SK-N-SH treated with all-trans-retinoic acid at 6 μM for 48 hours (cell line): ENCODE measurements at places on chromosomes 7 and 10.

DNA sequence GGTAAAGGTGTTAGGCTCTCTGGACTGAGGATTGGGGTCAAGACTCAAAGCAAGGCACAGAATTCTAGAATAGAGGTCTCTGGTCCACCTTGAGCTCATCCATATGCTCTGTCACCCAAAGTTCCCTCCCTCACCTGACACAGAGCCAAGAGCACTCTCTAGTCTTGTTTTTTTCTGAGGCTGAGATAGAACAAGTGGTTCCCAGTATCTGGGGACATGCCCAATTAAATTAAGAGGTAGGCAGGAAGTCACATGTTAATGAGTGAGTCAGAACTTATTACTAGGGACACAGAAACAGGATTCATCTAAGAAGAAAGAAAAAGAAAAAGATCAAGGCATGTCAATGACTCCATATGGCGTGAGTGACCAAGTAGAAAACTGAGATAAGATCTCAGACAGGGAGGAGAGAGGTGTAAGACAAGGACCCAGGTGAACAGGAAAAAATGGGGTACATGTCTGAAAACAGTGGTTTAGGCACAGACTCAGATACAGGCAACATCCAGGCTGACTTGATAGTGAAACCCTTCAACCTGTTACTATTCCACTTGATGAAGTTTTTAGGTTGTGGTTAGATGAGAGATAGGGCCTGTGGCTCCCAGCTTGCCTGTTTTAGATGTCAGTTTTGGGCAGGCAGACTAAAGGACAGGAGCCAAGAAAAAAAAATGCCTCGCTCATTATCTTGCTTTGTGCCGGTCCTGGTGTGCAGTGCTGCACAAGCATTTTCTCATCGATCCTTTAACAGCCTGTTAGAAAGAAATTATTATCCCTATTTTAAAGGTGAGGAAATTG is 609.9 kb downstream of the CCSER2 start:
- no peak for ATAC-seq

GRCh38 chr7:39394105-39394680 is 172.0 kb upstream of the YAE1 start:
- ATAC-seq = no peak

- no peak for ATAC-seq
These were observed 863.4 kb downstream of the SORCS1 start for GRCh38 chr10:106301146-106301545.

DNA sequence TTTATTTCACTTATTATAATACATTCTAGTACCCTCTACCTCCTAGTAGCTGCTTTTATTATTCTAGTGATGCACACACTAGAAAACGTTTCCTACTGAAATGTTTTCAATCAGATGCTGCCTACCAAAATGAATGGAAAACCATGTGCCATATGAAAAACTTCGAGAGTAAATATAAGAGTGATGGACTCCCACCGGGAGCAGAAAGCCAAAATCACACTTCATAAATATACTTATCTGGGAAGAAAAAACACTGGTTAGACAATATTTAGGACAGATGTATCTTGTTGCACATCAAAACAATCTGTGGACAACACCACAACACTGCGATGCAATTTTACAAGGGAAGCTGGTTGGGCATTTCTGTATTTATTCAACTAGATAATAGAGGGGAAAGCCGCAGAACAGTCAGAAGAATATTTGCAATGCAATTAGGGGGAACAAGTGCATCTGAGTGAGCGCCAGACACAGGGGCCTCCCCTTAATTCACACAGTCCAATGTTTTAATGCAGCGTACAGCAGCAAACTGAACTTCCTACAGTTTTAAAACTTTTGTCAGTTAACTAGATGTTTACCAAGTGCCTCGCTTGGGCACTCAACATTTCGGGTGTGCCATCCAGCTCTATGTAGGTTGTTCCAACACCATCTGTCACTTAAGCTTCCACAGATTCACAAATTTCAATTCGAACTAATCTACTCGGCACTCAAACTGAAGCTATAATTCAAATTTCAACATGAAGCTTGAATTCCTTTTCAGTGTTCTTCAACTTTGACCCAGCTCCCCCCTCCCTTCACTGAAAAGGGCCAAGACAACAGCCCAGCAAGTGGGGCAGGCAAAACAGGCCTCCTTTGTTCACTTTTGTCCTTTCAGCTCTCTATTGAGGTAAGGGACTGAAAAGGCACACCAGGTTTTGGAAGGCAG is 7.4 kb downstream of the NRCAM start:
- ATAC-seq = no peak

- no peak for ATAC-seq
These were observed 365.3 kb downstream of the REEP3 start for GRCh38 chr10:63886281-63887022.

DNA sequence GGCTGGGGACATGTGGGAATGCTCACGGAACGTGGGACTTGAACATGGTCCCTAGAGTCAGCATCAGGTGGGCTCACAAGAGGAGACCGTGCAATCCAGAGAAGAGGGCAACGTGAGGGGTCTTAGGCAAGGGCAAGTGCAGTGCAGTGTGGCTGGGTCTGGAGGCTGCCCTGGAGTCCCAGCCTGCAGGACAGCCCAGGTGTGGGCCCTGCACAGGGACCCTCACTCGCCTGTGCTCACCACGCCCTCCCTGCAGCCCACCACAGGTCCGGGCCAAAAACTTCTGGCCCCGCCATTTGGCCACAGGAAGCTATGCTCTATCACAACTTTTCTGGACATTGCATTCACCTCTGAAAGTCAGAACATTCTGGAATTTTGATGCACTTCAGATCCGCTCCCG is 133.5 kb downstream of the PAXIP1 start:
- no peak for ATAC-seq

GRCh38 chr10:101130984-101131961 is at the start of gene TLX1:
Gene TLX1 (plus strand): TSS chr10:101131300. CDS start chr10:101131542, 242 bp downstream.
- ATAC-seq = peak; percentile 61

DNA sequence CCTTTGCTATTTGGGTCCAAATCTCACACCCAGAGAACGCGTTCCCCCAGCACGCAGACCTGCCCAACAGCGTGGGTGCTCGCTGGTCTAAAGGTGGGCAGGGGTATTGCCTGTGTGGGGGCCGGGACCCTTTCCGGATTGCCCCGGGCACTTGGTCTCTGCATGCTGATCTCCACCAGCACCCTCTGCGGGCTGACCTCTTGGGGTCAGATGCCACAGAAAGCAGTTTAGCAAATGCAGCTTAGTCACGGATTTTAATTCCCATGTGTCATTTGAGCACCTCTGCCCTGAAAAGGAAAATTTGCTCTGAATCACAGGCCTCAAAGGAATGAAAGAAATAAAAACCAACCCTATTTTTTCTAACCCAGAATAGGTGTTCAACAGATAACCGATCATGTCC is 46.7 kb downstream of the PKD1L1 start:
- no peak for ATAC-seq

DNA sequence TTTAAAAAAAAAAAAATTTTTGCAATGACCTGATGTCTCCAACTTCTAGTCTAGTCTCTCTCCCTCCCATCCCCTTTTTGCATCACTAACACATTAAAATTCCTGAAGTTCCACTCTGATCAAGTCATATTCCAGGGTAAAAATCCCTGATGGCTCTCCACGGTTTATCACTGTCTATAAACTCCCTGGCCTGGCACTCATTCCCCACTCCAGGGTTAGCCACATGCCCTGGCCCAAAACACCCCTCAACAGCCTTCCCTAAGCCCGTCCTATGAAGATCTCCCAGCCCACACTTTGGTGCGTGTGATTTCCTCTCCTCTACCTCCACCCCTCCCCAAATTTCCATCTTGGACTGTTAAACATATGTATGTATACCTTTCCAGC is 125.4 kb downstream of the JAZF1 start:
- peak; percentile 92 for ATAC-seq

GRCh38 chr10:51896849-51897248 is 197.5 kb upstream of the CSTF2T start:
- peak; percentile 31; the same call in 1 of the 3 replicates for ATAC-seq

- no peak for ATAC-seq
These were observed 467.7 kb upstream of the KLF6 start for GRCh38 chr10:4252701-4253100.

GRCh38 chr10:71840177-71840957 is 10.7 kb downstream of the PSAP start:
- peak; percentile 94 for ATAC-seq

DNA sequence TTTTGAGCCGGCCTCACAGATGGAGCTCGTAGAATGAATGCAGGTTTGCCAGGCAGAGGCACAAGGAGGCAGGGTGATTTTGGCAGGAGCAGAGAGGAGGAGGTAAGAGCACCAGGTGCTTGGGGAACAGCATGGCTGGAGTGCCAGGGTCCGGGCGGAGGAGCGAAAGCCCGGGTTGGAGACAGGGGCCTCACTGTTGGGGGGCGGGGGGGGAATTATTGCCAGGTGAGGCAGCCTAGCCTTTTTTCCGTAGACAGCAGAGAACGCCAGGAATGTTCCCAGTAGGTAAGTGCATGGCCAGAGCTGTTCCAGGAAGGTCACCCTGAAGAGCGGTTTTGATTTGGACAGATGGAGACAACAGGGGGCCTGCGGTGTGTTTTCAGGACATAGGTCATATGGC is 9.5 kb downstream of the SRRM3 start:
- no peak for ATAC-seq
